ENCODE measurements at places on chromosomes 5 and 9.

DNA sequence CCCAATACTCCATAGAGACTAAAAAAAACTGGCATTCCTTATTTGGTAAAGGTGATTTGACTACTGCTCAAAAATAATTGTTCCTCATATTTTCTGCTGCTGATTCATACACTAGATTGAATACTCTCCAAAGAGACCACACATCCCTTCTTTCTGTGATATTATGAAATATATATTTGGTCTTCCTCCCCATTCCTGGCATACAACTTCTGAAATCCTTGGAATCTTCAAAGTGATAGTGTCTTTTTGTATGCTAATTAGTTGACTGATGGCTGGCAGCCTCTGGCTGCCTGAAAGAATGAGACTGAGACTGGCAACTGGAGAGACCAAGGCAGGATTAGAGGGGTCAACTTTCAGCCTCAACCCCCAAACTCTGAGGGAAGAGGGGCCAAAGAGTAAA, 348.0 kb upstream of the RFX3 start:
- no peak for DNase-seq

DNA sequence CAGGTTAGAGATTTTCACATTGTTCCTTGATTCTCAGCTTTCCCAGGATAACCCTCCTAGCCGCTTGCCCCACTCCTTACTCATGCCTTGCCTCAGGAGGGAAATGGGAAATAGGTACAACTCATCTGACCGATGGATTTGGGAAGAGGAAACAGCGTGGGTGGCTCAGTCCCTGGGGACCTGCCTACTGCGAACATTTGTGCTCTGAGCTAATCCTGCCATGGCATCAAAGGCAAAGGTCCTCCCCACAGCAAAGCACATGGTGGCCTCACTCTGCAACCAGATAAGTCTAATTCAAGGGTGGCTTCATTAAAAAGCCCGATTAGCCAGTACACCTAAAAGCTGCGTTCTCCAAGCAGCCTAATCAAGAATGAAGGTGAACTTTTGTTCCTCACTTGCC, 82.4 kb upstream of the ADRA1B start:
- no peak for DNase-seq

DNA sequence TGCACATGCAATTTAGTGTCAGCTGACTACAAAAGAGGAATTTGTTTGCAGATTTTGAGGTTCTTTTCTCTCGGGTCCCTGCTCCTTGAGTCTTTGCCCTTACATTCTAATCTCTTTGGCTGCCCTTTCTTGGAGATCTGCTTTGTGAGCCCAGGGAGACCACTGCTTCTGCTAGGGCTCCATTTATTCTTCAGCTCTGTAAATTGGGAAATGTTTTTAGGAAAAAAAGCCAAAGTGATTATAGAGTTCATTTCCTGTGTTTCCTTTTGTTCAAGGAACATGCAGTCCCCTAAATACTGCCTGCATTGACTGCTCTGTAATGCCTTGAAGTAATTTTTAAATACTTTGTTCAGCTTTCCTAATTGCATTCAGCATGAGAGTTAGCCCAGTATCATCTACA, 197.4 kb downstream of the CSNK1G3 start:
- DNase-seq, result no peak

- DNase-seq, result no peak
These were observed 6.2 kb upstream of the NEUROG1 start for GRCh38 chr5:135541807-135542502.

- no peak for DNase-seq
These were observed 53.4 kb upstream of the KCNN2 start for GRCh38 chr5:114308508-114308907.
